ENCODE measurements at places on chromosomes 7 and 10.

DNA sequence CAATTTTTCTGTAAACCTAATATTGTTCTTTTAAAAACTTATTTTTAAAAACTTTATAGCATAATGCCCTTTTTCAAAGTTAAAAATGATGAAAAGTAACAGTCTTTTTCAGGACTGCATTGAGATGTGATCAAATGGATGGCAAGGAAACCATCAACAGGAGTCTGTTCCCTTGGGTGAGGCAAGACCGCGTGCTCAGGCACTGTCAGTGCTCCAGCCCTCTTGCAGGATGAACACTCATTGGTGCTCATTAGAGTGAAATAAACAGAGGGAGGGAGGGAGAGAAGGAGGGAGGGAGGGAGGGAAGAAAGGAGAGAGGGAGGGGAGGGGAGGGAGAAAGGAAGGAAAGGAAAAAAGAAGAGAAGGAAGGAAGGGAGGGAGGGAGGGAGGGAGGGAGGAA, 145.7 kb upstream of the CHST15 start:
- DNase-seq = no peak

DNA sequence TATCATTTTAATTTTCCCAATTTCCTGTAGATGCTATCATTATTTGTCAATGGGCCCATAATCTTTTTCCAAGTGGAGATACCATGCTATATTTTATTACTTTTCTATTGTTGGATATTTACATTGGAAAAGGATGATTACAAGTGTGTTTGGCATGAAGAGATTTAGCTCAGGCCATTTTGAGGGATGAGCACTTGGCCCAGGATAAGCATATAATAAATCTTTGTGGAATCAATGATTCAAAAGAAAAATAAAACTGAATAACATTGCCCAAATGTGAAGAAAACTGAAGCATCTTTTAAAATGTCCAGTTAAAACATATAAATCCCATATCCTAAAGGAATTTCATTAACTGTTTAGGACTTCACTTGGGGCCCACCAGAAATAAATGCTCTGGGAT, 260.9 kb upstream of the BMPER start:
- DNase-seq = no peak

- DNase-seq = no peak
Measured at GRCh38 chr10:43846187-43846680, 197.6 kb upstream of the ZNF32 start.

GRCh38 chr10:73908853-73909539, 1.9 kb upstream of the PLAU start:
- no peak for DNase-seq

- DNase-seq = no peak
Measured at GRCh38 chr10:30403494-30403893, 30.5 kb upstream of the MAP3K8 start.

- DNase-seq = no peak
Measured at GRCh38 chr10:121493521-121493920, 104.7 kb downstream of the FGFR2 start.

DNA sequence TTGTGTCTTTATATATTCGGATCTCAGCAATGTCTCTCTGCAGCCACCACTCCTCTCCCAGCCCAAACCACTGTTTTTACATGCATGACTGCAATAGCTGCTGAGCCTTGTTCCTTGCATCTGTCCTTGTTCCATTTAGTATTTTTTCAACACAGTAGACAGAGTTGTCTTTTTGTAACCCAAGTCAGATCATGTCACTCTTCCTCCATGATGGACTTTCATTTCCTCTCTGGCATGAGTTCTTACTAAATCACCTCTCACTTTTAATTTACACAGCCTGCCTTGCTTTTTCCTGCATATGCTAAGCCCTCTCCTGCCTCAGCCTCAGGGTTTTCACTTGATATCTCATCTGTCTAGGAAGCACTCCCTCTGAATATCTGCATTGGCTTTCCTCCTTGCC, 353.2 kb downstream of the HGF start:
- DNase-seq = no peak

GRCh38 chr7:141702047-141702567, at the start of gene DENND11:
Gene DENND11 (minus strand): TSS chr7:141702166. CDS start chr7:141702153, 13 bp downstream.
- peak; percentile 26 for DNase-seq

DNA sequence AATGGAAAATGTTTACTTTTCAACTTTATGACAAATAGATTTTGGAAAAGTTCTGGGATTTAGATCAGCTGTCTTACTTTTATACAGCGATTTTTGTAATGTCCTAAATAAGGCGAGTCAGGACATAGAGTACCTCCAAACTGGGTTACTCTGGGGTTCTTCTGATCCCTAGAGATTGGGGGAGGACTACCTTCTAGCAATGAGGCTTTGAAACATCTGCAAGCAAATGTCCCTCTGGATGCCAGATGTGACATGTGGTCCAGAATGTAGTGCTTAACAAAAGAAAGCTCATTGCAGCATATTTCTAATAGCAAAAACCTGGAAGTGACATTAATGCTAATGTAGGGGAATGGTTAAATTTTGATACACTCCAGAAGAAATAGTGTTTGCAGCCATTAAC, 36.1 kb downstream of the ABRAXAS2 start:
- no peak for DNase-seq

DNA sequence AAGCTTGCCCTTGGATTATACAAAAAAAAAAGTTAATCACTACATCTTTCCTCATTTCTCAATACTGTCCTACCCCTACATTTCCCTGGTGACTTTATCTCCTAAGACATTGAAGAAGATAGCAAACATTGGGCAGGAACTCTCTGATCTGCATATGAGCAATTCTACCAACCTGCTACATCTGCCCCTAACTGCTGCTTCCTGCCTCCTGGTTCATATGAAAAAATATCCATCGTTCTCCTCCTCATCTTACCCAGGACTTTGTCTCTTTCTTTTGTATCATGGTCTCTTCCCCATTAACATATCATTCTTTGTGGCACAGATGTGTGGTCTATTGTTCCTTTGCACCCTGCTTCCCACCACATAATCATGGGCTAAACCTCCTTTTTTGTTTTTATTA, 139.7 kb upstream of the PCGF5 start:
- no peak for DNase-seq

DNA sequence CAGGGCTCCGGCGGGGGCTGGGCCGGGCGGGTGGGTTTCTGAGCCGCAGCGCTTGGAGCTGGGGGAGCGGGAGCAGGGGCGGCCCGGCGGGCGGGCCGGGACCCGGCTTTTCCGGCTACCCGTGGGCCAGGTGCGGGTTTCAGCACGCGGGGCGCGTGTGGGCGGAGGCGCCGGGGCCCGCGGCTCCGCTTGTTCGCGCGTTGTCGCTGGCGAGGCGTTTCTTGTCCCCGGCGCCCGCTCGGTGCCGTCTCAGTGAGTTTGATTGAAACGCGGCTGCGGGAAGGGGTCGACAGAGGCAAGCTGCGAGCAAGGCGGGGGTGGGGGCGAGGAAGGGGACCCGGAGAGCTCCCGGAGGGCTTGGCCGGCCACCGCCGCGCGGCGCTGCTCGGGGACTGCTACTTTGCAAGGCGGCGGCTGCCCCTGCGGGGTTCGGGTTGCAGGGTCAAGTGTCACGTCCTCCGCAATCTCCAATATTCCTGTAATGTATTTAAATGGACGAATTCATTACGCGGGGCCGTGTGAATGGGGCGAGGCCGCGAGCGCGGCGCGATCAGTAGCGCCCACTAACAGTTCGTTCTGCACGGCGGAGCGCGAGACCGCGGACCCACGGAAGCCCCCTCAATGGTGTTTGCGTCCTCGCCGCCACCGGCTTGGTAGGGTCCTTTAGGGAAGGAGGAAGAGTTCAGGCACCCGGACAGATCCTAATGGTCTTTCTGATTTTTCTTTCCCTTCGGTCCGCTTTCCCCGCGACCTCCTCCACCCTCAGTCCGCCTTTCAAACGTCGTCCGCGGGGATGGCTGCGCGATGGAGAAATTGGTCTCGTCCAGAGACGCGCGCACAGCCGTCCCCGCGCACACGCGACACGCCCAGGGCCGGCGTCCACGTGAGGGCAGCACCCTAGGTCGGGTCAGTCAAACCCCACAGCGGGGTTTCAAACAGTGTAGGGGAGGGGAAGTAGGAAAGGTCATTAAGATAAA, 76.9 kb downstream of the INSIG1 start:
- DNase-seq = no peak

GRCh38 chr7:150964593-150965111, 13.5 kb downstream of the KCNH2 start:
- DNase-seq = no peak

DNA sequence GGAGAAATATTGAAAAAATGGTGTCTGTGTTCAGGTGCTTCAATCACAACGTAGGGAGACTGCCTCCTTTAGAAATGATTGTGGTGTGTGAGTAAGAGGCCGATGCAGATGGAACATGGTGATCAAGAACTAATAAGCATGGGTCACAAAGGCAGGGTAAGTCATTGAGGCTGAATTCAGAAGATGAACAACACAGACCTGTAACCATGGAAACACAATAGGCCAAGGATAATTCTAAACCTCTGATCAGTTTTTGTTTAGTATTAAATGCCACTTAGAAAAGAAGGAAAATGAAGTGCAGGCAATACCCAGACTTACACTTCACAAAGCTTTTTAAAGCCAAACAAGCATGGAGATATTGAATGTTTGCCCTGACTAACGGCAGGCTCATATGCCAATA, 32.8 kb upstream of the TAS2R16 start:
- no peak for DNase-seq

- no peak for DNase-seq
Measured at GRCh38 chr10:102001435-102002068, 54.4 kb downstream of the ARMH3 start.

GRCh38 chr7:151083824-151084160, 499 bp upstream of the TMUB1 start:
- no peak for DNase-seq

- no peak for DNase-seq
Measured at GRCh38 chr7:25617214-25617613, 388.9 kb upstream of the NPVF start.

GRCh38 chr7:41967156-41967555, 264.3 kb upstream of the INHBA start:
- no peak for DNase-seq

- no peak for DNase-seq
Measured at GRCh38 chr10:72785409-72785808, 93.5 kb downstream of the MCU start.

- no peak for DNase-seq
Measured at GRCh38 chr7:116981939-116982338, 28.6 kb downstream of the ST7 start.

DNA sequence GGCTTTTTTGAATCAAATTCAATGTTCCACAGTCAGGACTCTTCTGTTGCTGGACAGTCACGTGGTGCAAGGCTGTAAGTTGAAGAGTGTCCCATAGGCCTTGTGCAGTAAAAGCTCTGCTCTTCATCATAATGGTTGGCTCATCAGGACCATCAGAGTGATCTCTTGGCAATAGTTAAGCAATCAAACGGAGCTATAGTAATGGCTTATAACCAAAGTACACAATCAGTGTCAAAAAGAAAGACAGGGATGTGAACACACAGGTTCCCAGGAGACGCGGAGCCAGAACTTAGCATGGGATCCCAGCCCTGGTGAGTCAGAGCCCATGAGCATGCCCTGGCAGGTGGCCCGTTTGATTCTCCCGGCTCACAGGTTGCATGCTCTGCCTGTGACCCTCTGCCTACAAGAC, 10.8 kb upstream of the GPNMB start:
- DNase-seq = no peak

GRCh38 chr7:139490130-139490529, 6.7 kb upstream of the KLRG2 start:
- DNase-seq = no peak

DNA sequence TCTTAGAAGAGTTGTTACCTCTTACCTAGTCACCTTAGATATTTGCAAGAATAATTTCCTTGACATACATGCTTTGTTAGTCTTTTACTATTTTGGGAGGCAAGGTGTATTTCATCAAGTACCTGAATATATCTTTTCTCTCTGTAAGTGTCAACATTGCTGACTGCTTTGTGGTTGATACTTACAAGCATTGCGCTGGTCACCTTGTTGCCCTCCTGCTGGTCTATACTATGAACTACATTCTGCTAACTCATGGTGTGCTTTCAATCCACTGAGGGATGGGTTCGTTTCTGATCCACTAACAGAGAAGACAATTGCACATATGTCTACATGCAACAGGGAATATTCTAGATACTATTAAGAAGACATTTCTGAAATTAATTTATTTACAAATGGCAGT, 837.8 kb upstream of the COBL start:
- DNase-seq = no peak

- DNase-seq = no peak
Measured at GRCh38 chr7:50662041-50662694, 97.0 kb upstream of the DDC start.

DNA sequence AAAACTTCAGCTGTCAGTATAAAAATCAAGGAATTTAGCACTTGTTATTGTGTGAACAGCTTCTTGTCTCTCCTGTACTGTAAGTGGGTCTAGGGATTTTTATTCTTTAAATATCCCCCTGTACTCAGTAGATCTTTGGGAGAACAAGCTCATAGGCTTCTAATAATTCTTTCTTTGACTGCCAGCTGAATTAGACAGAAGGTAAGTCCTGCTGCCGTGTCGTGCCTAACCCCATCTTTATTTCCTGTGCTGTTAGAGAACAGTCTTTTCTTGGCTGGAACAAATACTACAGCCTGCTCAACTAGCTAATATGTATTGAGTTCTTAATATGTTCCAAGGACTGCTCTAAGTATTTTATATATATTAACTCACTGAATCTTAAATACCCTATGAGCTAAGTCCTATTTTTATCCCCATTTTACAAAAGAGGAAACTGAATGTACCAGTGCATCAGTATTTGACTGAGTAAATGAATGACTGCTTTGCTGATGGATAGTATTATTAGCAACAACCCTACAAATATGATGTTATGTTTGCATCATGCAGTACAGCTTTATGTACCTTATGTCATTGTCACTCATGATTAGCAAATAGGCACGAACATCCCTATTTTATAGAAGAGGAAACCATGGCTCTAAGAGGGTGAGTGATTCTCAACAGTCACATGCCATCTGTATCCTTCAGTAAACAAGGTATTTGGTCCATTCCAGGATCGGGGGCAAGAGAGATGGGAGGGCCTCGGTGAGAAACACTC, 5.5 kb upstream of the DUSP5 start:
- no peak for DNase-seq

- no peak for DNase-seq
Measured at GRCh38 chr7:31741852-31742251, 54.8 kb downstream of the PPP1R17 start.

GRCh38 chr7:787332-788240, 44.7 kb upstream of the SUN1 start:
- DNase-seq = no peak

DNA sequence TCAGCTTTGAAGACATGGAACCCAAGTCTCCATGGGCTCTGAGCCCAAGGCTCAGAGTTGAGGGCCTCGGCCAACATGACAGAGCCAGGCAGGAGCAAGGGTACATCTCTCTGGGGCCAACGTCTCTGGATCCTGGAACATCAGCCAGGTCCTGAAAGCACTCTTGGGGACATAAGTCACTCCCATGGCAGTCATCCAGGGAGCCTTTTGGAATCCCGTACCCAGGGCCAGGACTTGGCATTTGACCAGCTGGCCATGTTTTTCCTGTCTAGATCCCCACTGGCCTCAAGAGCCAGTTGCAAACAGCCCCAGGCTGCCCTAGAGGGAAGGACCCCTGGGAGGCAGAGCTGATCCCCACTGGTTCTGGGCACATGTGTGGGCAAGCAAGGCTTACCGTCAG, 4.3 kb upstream of the CXCL12 start:
- DNase-seq = no peak
